ENCODE measurements at places on chromosomes 16 and 17.

GRCh38 chr16:50737420-50737959, 4.4 kb upstream of the CYLD start:
- no peak for DNase-seq

GRCh38 chr17:8673612-8674011, 43.1 kb upstream of the MYH10 start:
- no peak for DNase-seq

DNA sequence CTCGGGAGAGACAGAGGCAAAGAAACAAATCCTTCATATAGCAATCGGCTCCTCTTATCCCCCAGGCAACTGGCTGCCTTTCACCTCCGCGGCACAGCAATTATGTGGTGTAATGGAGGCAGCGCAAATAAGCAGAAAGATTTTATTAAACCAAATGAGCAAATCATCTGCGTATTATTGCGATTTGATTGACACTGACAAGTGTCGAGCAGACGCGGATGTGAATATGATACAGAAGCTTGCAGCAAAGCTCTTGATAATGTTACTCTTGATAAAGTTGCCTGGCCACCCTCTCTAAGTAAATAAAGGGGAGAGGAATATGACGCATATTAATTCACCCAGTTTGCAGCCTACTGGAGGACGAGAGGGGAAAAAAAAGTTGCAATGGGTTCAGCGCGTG, 26.5 kb upstream of the AKTIP start:
- DNase-seq, result no peak

- peak; percentile 47 for DNase-seq
These were observed 119.0 kb downstream of the SNX29 start for GRCh38 chr16:12095275-12096156.

GRCh38 chr17:70375813-70376770, 206.8 kb downstream of the KCNJ2 start:
- no peak for DNase-seq

- DNase-seq, result no peak
These were observed 4.3 kb downstream of the P2RX5 start for GRCh38 chr17:3691617-3692067.

GRCh38 chr16:11104168-11105037, 151.6 kb downstream of the SOCS1 start:
- no peak for DNase-seq

GRCh38 chr16:73159296-73159695, 111.4 kb upstream of the ZFHX3 start:
- DNase-seq, result no peak

DNA sequence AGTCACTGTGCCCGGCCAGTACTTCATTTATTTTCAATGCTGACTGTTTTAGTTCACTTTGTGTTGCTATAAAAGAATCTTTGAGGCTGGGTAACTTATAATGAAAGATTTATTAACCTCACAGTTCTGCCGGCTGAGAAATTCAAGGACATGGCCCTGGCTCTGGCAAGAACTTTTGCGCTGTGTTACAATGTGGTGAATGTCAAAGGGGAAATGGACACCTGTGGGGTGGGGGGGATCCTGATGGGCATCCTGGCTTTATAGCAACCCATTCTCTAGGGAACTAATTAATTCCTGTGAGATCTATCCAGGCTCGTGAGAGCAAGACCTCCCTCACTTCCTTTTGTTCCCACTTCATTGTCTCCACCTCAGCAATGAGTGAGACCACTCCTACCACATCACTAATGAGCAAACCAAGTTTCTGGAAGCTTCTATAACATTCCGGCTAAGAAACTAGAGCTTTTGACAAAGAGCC, 17.1 kb upstream of the CDH3 start:
- no peak for DNase-seq

DNA sequence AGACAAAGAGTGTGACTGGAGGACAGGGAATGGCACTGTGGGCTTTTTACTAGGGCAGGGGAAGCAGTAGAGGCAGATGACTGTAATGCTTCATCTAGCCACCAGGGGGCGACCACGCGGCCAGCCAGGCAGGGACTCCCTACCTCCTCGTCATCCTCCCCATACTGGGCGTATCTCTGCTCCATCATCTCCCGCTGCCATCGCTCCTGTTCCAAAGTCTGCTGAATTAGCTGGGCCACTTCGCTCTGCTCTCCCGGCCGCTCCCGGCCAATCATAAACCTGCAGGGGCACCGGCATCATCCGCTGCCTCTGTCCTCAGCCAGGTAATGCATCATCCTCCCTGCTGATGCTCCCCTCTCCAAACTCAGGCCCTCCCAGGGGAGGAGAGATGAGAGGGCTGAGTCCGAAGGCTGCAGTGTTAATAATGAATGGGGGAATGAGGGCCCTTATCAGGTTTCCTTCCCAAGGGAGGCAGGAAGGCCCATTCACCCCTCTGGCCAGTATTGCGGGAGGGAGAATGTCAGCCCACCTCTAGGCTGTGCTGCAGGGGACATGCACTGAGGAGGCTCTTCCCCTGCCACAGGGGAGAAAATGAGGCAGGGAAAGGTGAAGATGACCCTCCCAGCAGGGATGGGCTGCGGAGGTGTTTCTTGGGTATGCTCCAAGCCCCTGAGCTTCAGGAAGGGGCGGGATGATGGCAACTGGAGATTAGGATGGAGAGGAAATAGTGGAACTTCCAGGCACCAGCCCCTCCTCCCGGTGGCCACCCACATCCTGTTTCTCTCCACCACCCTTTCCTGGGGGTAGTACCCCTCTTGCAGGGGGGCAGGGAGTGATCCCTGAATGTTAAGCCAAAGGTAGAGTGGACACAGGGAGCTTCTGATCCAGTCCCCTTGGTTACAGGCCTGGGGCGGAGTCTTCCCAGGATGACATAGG, 10.3 kb upstream of the SAMD14 start:
- DNase-seq, result peak; percentile 68

- no peak for DNase-seq
These were observed 64.7 kb downstream of the ELAC2 start for GRCh38 chr17:12953156-12953555.

DNA sequence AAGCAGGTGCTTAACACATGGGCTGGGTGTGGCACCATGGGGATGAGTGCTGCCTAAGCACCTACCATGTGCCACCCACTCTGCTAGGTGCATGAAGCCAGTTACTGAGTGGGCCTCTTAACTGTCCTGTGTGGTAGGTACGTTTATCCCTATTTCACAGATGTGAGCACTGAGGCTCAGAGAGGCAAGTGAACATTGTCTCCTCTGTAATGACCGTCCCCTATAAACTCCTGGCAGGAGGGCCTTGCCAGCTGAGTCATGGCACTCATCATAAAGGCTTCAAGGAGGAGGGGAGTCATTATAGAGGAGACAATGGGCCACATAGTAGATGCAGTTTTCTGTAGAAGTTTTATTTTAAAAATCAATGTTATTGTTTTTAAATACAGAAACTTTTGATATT, 79.1 kb downstream of the RAB11FIP4 start:
- no peak for DNase-seq

GRCh38 chr16:67277294-67277998, 1.9 kb upstream of the PLEKHG4 start:
- DNase-seq, result no peak

- DNase-seq, result no peak
These were observed 37.4 kb downstream of the NLRC5 start for GRCh38 chr16:57026778-57027062.

GRCh38 chr17:4551141-4551540, 4.0 kb downstream of the MYBBP1A start:
- no peak for DNase-seq

DNA sequence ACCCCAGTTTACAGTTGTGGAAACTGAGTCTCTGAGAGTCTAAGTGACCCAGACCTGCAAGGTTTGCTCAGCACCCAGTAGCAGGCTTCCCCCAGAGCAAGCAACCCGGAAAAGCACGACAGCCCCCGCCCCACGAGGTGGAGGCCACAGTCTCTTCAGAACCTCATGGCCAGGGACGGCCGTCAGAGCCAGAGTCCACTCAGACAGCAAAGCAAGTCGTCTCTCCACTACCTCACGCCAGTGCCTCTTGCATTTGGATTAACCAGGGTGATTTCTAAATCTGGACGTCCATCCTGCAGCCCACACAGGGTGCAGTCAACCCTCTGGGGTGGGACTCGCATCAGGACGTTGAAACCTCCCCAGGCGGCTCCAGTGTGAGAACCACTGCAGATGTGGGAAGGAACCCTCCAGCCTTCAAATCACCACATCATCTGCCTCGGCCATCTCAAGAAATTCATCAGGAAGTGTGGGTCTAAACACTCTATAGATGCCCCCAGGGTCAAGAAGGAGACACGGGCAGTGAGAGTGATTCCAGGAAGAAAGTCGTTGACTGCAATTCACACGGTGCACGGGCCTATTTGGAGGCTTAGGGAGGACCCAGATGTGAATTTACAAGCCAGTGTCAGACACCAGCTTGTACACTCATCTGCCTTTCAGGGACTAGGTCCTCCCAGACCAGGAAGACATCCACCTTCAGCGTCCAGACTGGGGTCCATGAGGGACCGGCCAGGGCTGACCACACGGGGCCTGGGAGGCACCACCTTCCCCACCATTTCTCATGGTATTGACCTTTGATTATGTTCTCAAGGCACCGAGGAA, 20.2 kb upstream of the RBFOX3 start:
- no peak for DNase-seq

DNA sequence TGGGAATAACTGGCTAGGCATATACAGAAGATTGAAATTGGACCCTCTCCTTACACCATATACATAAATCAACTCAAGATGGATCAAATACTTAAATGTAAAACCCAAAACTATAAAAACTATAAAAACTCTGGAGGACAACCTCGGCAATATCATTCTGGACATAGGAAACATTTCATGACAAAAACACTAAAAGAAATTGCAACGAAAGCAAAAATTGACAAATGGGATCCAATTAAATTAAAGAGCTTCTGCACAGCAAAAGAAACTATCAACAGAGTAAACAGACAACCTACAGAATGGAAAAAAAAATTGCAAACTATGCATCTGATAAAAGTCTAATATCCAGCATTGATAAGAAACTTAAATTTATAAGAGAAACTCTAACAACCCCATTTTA, 503.7 kb upstream of the C16orf82 start:
- DNase-seq, result no peak

- no peak for DNase-seq
These were observed 18.5 kb downstream of the CRLF3 start for GRCh38 chr17:30805944-30806456.

DNA sequence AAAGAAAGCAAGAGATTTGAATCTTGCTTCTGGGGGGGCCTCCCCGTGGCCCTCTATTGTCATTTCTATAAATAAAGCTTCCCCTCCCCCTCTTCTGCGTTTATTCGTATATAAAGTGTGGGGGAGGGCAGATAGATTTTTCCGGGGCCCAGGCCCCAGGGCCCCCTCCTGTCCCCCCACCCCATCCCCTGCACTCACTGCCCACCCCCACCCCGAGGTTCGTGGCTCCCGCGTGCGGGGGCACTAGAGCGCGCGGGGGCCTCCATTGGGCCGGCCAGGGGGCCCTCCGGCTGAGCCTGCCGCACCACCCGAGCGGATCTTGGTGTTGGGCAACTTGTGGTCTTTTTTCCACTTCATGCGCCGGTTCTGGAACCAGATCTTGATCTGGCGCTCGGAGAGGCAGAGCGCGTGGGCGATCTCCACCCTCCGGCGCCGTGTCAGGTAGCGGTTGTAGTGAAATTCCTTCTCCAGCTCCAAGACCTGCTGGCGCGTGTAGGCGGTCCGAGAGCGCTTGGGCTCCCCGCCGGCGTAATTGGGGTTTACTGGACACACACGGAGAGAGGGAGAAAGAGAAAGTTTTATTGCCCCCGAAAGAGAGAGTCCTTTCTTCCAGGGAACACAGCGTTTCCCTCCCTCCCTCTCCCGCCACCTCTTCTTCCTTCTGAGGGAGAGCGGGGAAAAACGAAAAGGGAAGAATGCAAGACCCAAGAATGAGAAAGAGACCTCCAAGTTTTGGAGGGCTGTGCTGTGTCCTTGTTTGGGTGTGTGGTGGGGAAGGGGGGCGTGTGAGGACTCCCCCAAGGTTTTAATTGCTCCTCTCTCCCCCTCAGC, 1.5 kb downstream of the HOXB4 start:
- no peak for DNase-seq

DNA sequence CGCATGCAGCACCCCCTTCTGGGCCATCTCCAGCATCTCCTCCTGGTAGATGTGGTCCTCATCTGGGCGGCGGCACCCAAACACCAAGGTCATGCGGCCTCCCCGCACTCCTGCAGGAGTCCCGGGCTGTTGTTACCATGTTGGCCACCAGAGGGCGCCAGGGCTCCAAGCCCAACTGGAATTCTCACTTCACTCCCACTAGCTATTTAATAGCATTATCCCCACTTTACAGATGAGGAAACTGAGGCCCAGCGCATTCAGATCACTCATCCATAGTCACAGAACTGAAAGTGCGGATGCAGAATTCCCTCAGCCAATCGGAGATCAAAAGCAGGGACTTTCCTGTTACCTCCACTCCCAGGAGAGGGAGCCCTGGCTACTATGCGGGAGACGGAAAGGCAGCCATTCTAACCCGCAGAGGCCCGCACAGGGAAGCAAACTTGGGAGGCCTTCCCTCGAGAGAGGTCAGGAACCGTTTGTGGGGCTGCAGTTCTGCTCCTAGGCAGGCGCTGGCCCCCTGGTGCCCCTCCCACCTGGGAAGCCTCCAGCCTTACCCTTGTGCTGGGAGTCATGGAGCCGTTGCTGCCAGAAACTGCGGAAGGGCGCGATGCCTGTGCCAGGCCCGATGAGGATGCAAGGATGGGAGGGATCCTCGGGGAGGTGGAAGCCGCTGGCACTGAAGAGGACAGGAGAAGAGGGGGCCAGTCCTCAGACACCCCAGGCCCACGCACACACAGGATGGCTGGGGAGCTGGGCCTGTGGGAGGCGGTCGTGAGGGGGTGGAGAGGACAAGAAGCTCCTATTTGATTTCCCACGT, 40.1 kb downstream of the NOS2 start:
- peak; percentile 55 for DNase-seq

GRCh38 chr17:72539981-72540897, 419.4 kb downstream of the SOX9 start:
- DNase-seq, result peak; percentile 29
